Activated T-helper 17 cell treated with anti-CD3 and anti-CD28 coated beads, Interleukin-2, amount 50 U/mL, for 72 hours (primary cell): ENCODE measurements at places on chromosomes 7 and 10. TPM values are rescaled to one million over a fixed set of nuclear protein-coding genes. Genes with fewer than 3 reads are reported as not detected.

Gene UNC5B
- 0.04 TPM for total RNA-seq

DNA sequence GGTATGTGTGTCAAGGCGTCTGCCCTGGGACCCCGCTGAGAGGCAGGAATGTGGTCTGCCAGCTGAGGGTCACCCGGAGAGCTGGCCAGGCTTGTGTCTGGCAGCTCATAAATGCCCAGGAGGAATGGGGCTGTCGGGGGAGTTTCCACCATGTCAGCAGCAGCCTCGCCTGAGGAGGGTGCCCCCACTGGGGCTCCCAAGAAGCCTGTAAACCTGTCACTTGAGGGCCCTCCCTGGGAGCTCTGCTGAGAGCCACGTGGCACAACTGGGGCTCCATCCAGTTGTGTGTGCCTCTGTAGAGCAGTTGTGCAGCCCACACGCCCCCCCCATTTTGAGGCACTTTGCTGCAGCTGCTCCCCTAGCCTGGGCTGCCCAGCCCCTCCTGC is 70.6 kb downstream of the NEURL1 start:
- no peak for ATAC-seq

DNA sequence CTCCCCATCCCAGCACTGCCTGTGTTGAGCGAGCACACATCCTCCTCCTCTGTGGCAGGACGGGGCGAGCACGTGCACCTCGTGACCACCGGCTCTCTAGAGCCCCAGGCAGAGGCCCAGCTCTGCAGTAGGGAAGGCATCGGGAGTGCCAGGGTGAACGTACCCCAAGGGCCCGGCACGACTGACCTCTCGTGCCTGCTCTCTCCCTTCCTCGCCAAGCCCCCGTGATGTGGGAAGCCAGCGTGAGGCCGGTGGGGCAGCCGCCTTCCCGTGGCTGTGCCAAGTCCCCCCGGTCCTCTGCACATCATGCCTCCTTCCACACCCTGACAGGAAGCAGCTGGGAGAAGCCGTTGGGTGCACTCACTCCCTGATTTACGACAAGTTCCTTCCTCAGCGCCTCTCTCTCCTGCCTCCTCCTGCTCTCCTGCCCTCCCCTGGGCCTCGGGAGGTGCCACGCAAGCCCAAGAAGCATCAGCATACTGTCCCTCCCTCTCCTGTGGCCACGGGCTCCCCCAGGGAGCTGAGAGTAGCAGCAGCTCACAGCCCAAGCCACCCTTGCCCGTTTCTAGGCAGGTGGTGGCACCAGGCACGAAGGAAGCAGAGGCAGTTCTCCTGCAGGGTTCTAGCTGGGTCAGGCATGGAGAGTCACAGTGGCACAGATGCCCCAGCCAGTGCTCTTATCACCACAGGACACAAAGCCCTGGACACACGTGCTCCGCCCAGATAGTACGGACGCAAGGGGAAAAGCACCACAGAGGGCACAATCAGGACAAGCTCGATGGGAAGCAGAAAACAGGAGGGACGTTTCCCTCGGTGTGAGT is 47.0 kb downstream of the AMZ1 start:
- no peak for ATAC-seq

DNA sequence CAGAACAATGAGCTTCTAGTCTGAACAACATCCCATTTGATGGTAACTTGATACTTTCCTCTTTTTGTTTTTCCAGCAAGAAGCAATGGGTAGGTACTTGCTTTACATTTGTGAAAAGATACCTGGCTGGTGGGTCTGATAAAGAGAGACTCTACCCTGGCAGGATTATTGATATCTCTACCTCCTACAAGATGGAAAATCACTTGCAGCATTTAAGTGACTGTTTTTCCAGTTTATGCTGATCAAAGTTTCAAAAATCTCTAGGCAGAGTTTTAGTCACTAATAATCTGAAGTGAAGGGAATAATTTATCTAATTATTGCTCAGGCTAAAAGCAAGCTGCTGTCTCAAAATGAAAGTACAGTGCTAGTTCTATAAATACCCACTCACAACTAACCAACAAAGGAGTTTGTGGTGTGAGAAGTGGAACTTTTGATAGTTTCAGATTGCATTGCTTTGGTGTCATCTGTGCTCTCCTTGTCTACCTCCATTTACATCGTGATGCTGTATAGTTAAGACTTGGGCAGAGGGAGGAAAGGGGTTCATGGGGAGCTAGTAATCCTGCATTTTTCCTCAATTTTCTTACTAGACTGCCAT is 86.0 kb upstream of the ANKRD1 start:
- peak; percentile 82 for ATAC-seq

Gene RAMP3
- total RNA-seq = not detected

DNA sequence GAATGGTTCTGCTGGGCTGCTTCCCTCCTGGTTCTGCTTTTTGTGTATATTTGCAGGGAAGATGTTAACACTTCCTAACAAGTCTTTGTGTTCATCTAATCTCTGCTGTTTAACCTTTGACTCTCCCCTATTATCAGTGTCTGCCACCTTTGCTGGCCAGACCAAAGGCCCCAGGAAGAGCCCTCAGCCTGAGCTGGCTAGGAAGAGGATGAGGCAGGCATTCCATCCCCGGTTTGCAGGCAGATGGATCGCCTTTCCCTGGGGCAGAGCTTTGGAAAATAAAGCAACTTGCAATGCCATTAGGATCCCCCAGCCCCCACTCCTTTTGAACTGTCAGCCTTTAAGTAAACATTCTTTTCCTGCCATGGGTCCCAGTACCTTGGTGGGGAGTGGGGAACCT is 19.0 kb downstream of the DPCD start:
- ATAC-seq = no peak

Gene ALOX5
- total RNA-seq = 7.9 TPM

Gene OGDHL
- total RNA-seq = 0.21 TPM

GRCh38 chr7:31857172-31857571 is 170.2 kb downstream of the PPP1R17 start:
- ATAC-seq = no peak

DNA sequence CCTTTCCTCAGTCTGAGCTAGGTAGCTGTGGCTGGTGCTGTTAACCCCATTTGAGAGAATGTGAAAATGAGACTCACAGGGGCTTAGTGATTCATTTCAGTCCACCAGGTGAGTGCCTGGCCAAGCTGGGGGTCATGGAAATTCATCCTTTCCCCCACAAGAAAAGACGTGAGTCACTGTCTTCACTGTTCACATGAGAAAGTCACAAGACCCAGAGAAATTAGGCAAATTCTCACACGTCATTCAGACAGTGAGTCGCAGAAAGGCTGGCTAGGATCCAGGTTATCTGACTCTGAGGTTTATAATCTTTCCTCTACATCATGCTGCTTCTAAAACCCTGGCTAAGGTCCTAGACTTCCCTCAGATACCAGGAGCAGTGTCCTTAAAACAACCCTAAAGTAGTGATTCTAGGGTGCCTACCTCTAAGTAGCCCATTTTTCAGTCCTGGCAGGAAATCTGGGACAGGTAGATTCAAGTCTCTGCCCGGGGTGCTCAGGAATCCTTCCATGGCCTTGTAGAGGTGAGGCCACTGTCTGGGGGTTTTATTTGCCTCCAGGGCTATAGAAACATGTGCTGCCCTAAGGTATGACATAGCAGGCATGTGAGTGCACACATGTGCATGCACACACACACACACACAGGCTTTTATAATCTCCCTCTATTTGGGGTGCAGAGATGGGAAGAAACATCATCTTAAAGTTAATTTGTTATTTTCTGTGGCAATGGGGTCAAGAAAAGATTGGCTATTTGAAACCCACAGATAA is 427.9 kb upstream of the CELF2 start:
- peak; percentile 35 for ATAC-seq

DNA sequence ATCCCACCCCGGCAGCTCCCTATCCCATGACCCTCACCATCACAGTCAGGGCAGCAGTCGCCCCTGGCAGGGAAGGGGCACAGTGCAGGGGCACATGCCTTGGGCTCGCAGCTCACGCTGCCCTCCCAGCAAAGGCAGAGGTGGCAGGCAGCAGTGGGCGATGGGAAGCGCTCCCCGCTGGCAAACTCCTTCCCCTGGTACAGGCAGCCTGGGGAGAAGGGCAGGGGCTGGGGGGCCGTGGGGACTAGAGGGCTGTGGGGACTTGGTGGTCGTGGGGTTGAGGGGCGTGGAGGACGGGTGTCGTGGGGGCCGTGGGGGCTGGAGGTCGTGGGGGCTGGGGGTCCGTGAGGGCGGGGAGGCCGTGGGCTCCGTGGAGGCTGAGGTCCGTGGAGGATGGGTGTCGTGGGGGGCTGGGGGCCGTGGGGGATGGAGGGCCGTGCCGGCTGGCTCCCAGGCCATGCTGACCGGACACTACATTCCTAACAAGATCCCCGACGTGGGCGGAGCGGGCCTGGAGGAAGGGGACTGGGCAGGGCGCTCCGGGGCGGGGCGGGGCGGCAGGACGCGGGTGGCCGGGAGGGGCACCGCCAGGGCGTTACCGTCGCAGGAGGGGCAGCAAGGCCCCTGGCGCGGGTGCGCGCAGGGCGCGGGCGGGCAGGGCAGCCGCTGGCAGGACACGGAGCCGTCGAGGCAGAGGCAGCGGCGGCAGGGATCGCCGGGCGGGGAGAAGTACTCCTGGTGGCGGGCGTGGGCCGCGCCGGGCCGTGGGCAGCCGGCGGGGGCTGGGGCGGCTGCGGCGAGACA is 20.0 kb downstream of the KCP start:
- ATAC-seq = peak; percentile 8

Gene GDF10
- total RNA-seq = not detected

- ATAC-seq = no peak
Observed at GRCh38 chr7:90320801-90321494, at the start of gene FAM237B. TSS of gene FAM237B (minus strand) at chr7:90321304. CDS start at chr7:90319748, 1,556 bp downstream.

DNA sequence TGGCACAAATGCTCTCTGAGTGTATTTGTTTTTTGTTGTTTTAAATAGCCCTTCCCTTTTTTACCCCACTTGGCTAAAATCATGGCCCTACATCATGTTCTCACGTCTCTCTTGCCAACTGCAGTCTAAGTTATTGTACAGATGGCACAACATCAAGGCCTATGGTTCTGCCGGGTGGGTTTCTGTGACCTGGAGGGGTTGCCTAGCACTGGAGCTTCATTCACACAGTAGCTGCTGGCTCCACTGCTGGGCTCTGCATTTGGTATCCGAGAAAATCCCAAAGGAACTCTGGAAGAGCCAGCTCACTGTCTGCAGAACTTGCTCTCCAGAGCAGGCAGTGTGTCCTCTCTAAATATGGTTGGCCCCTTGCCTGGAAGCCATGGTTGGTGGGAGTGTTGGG is 120.6 kb downstream of the LRRC4 start:
- ATAC-seq = no peak

GRCh38 chr10:85832988-85833387 is 533.6 kb downstream of the GRID1 start:
- no peak for ATAC-seq

- ATAC-seq = no peak
Observed at GRCh38 chr10:99520847-99521764, 11.6 kb upstream of the NKX2-3 start.

- ATAC-seq = no peak
Observed at GRCh38 chr10:75438275-75438674, 6.9 kb downstream of the LRMDA start.

DNA sequence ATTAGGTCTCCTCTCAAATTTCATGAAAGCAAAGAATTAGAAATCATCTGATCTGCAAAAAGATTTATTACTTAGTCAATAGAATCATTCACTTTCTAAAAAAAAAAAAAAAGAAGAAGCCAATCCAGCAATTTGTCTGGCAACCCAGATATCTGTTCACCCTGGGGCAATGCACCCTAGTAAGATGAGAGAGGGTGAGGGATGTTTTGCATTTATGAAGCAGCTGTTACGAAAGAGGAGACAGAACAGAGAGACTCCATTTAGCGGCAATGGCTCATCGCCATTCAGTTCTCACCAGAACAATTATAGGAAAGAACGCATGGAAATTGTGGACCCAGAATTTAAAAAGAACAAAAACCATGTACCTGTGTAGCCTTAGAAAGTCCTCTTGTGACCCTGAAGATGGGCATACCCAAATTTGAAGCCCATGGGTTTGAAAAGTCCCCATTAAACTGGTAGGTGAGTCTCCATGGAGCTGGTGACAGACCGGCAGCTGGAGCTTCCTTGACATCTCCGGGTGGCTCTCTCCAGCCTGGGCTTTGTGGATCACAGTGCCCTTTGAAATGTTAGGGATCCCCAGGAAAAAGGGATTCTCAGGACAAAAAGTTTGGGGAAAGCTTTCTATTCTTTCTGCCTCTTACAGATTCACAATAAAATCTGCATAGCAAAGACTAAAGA is 45.5 kb upstream of the CCDC3 start:
- ATAC-seq = no peak

- ATAC-seq = no peak
Observed at GRCh38 chr7:95264363-95264891, 59.9 kb downstream of the PON1 start.

- no peak for ATAC-seq
Observed at GRCh38 chr7:50449501-50449880, 659 bp downstream of the FIGNL1 start.

DNA sequence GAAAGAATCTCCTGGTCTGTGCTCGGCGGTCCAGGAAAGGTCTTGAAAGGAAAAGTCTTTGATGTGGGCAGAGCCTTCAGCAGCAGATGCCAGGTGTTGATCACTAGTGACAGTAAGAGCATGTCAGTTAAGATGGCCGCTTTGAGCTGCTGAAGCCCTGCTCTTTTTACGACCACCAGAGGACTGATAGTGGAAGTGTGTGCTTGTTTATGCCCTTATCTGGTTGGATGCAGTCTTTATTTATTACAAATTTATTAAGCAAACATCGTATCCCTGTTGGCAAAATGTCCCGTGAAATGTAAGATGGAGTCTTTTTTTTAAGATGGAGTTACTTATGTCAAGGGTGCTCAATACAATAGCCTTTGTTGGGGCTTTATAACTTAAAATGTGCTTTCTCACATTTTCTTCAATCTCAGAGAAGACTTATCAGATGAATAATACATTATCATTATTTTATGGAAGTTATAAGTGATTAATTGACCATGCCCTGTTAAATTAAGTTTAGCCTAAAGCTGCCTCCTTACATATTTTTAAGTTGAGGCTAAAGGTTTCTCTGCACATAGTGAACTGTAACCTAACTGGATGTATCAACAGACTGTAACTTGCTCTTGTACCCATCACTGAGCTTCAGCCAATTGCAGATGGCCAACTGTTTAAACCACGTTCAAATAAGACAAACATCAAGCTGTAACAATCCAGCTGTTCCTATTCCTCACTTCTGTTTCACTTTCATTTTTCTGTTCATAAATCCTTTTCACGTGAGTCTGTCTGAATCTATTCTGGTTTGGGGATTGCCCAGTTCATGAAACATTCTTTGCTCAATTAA is 97.4 kb upstream of the PIK3CG start:
- peak; percentile 65 for ATAC-seq

DNA sequence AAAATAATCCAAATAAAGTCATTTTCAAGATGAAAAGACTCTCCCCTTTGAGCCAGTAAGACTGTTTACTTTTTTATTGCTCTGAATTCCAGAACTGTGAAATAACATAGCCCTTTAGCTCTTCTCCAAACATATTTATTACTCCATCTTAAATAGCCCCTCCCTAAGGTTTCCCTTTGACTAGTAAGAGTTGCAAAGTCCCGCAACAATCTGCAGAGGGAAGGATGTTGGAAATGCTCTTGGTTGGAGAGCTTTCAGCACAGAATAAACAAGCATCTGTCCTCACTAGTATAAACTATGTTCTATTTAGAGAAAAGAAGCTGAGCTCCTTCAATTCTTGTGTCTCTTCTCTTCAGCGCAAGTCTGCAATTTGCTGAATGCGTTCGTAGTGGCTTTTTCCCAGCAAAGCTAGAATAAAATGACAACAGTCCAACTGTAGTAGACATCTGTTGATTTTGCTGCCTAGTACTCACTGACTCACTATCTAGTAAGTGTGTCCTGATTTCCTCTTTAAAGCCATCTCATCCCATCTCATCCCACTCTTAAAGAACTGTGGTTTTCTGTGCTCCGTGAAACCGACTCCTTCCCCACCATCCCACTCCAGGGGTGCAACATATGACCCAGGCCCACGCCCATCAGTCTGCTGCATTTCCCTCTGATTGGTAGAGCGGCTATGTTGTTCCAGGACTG is 104.0 kb downstream of the FAM107B start:
- no peak for ATAC-seq

Gene CYP2C18
- total RNA-seq = 0.40 TPM

Gene FOXI2
- not detected for total RNA-seq
